ENCODE measurements at places on chromosomes 12 and 14.

- DNase-seq = no peak
Measured at GRCh38 chr12:51322452-51322851, 1.5 kb downstream of the BIN2 start.

DNA sequence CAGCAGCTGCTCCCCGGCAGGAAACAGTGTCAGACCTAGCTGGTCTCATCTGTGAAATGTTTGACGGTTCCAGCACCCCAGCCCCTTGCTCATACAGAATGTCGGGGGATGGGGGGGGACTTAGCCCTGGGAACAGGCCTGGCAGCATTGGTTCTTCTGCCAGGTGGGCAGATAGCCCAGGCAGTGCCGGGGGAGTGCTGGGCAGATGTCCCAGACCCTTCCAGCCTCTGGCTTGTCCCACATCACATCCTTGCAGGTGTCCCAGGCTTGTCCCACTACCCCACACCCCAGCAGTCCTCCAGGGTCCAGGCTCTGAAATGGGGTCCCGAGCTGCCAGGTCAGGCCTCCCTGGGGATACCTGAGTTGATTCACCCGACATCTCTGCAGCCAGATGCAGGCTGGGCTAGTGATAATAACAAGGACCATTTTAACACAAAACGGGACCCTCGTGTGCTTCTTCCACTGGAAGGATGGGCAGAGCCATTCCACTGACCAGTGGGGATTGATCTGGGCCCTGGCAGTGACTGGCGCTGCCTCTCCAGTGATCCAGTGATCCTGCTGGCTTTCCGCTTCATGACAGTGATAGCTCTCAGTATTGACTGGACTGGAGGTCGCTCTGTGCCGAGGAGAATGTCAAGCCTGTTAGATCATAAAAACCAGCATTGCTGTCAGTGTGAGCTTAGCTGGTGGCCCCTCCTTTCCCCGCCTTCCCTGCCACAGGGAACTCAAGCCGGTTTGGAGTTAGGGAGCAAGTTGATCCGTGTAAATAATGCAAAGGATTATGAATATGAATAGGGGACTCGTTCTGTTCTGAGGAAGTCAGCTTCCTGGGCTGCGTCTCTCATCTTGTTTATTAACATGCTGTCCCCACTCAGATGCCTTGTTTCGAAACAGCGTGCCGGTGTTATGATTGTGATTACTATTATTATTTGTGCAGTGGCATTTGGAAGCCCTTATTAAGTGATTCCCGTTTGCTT is 180.6 kb downstream of the AACS start:
- DNase-seq = no peak

GRCh38 chr12:109738878-109739665 is 25.4 kb downstream of the FAM222A start:
- DNase-seq = no peak

GRCh38 chr12:74896186-74896585 is 313.5 kb downstream of the KCNC2 start:
- DNase-seq = no peak

GRCh38 chr12:53986686-53987483 is 1.9 kb downstream of the HOXC10 start:
- no peak for DNase-seq

DNA sequence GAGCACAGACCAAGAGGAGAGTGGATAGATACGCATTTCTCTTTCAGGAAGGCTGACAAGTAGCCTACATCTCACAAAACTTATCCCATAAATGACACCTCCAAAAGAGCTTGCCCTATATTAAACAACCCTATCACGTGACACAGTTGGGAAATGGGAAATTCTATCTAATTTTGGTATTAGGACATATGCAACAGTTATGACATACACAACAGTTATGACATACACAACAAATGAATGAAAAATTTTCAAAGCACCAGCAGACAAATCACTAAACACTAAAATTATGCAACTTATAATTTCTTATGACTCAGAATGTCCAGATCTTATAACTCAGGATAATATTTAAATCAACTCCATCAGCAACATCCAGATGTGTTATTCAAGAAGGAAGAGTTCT is 54.1 kb downstream of the DUSP16 start:
- DNase-seq = no peak

GRCh38 chr14:67673451-67673850 is 981 bp downstream of the VTI1B start:
- DNase-seq = no peak

DNA sequence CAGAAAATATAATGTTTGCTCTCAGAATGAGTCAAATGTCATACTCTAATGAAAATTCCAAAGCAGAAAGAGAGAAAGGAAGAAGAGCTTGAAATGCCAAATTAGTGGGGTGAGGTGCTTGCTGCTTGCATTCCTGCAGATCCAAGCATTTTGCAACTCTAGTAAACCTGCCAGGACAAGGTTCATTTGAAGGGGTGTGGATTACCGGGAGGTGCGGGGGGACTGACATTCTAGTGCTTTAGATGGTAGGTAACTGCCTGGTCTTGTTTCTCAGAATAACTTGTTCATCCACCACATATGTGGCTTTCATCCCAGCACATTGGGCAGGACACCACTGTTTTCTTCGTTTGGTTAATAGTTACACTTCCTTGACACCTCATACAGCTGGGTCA is 144.4 kb downstream of the AKAP6 start:
- no peak for DNase-seq

DNA sequence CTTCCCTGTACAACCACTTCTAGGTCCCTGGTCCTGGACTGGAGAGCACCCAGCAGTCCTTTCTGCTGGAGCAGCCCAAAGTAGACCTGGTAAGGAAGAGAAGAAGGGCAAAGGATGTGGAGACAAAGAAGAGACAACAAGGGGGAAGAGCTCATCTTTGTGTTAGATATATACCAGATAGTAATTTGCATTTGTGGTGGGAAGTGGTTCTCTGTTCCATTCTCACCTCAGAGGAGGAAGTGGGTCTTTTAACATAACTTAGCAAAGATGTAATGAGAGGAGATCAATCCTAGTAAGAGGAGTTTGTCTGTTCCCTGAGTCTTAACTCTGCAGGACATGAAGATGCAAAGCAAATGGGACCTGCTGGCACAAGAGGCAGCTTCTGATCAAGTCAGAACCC is 8.0 kb downstream of the CCDC198 start:
- no peak for DNase-seq

DNA sequence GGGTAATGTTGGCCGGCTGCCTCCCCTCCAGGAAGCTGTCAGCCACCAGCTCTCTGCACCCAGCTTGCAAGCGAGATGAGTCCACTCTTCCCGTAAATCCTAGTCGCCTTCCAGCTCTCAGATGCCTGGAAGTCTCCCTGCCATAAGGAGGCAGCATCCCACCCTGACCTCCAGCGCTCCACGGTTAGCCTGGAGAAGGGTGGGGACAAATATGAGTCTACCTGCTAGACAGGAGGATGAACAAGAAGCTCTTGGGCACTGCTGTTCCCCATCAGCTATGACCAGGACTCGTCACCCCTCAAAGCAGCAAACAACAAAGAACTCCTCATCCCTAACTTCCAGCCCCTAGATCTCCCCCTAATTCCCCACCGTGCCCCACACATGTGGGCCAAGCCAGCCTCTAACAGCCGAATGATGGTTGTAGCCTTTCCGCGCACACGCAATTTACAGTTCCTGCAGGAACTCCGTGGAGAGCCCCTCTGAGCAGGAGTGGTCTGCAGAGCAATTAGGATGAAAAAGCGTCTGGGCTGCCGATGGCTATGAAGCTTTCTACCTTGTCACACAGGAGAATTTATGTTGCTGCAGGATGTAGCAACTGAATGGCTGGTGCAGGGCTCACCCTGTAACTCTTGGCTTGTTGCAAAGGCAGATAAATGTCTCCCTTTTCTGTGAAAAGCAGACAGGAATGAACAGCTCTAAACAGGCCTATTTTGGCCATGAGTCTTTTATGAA is 181.4 kb downstream of the GLT1D1 start:
- DNase-seq = no peak

- no peak for DNase-seq
Measured at GRCh38 chr12:49543914-49544815, 5.3 kb downstream of the KCNH3 start.

- DNase-seq = no peak
Measured at GRCh38 chr14:68873376-68873775, 80.5 kb upstream of the ZFP36L1 start.

DNA sequence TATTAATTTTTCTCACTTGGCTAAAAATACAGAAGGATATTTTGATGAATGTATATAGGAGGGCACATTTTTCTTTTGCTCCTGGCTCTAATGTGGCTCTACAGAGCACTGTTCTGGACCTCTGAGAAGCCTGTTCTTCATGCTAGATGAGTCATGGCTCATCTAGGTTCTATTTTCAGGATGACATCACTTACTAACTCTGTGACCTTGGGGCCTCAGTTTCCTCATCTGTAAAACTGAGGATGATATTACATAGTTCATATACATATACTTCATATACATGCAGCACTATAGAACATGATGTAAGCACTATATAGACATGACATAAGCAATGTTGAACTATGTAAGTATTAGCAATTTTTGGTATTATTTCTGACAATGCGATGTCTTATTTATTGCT is 35.8 kb downstream of the SOCS2 start:
- DNase-seq = no peak

GRCh38 chr12:109258607-109259544 is 50.2 kb downstream of the FOXN4 start:
- no peak for DNase-seq

DNA sequence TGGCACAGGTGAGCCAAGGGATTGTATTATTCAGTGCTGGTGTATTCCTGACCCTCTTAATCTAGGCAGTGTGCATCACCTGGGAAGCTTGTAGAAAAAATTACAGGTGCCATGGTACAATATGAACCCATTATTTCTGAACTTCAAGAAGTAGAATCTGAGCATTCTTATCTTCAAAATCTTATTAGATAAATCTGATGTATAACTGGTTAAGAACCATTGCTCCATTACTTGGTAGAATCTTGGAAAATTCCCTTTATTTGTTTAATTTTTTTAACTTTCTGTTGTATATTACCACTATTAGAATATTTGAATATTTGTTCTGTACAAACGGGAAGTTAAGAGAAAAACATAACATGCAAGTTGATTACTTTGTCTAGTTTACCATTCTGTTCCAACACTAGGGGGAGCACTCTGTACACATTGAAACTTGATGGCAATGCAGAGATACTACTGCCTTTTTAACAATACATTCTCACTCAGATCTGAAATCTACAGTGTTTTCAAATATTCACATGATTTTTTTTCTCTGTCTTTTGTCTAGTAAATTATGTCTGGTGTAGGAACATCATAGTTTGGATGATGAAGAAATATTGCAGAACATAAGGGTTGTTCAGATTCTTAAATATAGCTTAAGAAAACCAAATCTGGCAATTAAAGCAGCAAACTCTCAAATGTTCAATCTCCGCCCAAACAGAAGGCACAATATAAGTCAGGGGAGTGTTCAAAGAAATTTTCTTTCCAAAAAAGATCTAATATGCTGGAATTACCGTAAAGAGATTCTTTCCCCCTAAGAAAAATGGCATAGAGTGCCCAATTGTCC is 196.6 kb downstream of the PCNX1 start:
- no peak for DNase-seq

DNA sequence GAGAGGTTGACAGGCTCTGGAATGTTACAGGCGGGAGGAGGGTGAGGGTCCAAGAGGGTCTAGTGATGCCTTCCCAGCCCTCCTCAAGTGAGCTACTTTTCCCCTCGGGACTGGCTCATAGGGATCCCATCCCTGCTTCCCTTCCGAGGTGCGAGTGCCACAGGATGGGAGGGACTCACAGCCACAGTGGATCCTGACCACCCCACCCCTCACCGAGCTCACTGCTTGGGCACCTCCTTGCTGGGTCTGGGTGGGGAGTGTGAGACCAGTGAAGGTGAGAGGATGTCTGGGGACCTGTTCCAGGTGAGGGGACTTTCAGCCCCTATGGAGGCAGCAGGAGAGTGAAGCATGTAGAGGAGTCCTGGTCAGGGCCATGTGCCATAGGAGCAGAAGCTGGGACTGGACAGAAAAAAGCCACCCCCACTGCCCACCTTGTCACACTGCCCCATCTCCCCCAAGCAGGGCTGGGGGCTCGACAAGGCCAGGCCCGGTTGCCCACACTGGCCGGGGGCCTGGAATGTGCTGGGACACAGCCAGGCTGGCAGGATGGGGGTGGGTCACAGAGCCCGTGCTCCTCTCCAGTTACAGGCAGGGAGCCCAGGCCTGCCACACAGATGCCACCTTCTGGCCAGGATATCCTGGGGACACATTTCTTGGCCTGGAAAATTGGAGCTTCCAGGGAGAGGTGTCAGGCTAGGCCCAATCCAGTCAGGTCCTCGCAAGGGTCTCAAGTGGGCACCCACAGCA is 1.7 kb upstream of the TNS2 start:
- no peak for DNase-seq

DNA sequence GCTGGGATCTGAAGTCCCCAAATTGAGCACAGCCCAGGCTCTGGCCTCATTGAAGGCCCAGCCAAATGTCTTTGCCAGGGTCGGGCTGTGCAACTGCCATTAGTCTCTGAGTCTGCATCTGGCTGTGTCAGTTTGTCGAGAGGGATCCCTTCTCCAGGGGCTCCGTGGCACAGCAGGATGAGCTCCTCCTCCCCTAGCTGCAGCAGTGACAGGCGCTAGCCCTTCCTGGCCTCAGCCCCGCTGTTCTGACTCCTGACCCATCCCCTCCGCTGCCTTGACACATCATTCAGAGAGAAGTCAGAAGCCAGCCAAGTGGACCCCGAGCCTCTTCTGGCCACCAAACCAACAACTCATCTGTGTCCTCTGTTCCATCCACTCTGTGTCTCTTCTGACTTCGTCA is 188.3 kb downstream of the CALM1 start:
- no peak for DNase-seq

GRCh38 chr12:118013283-118013682 is 3.2 kb upstream of the RFC5 start:
- DNase-seq = no peak

DNA sequence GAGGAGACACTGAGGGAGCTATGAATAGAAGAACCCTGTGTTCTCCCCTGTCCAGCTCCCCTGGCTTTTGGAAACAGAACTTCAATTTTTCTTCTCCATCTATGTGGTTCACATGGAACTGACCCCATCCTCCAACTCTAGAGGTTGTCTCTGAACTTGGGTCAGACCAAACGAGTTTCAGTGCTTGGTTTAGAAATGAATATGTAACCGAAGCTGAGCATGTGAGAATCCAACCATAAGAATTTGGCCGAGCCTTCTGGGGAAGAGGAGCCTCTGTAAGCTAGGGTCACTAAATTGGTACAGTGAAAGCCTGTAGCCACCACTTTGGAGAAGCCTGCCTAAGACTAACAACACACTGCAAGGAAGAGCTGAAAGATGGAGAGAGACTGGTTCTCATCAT is 464.4 kb downstream of the ZFP36L1 start:
- DNase-seq = no peak

DNA sequence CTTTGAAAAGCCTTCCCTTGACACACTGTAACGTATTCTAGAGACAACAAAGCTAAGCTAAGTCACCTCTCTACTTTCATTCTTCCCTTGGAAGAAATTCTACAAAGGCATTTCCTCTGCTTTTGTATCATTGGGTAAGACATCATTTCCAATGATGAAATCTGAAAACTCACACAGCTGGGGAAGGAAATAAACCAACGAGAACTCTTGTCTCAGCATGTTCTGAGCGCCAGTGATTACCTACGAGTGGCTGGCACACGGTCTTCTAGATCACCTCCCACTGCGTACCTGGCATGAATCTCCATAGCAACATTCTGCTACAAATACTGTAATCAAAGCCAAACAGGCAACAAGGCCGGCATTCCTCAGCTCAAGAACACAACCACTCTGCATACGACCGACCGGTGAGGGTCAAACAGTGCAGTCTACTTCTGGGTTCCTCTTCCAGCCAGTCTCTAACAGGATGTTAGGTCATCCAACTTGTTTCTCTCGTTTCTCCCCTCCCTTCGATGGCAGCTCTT is 7.6 kb downstream of the VPS37B start:
- peak; percentile 24 for DNase-seq

Measured in activated CD4-positive, alpha-beta T cell treated with anti-CD3 and anti-CD28 coated beads for 1 hour (primary cell).